ENCODE measurements at places on chromosomes 11 and 22.
A peak's percentile ranks its signal among the peaks of the same experiment; 100 is the strongest.

DNA sequence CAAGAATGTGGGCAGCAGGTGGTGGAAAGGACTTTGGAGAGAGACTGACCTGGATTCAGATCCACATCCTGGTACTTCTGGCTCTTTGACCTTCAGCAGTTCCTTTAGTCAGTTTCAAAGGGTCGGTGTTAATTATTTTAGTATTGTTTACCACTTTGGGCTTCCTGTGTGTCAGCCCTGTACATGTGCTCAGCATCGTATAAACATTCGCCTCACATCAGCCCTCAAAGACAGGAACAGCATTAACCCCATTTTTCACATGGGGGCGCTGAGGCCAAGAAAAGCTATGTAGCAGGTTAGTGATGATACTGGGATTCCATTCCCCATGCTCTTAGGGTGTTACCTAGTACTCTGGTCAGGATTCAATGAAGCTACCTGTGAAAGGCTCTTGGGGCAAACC lies 72.1 kb upstream of the YWHAH start:
- no peak for DNase-seq

DNA sequence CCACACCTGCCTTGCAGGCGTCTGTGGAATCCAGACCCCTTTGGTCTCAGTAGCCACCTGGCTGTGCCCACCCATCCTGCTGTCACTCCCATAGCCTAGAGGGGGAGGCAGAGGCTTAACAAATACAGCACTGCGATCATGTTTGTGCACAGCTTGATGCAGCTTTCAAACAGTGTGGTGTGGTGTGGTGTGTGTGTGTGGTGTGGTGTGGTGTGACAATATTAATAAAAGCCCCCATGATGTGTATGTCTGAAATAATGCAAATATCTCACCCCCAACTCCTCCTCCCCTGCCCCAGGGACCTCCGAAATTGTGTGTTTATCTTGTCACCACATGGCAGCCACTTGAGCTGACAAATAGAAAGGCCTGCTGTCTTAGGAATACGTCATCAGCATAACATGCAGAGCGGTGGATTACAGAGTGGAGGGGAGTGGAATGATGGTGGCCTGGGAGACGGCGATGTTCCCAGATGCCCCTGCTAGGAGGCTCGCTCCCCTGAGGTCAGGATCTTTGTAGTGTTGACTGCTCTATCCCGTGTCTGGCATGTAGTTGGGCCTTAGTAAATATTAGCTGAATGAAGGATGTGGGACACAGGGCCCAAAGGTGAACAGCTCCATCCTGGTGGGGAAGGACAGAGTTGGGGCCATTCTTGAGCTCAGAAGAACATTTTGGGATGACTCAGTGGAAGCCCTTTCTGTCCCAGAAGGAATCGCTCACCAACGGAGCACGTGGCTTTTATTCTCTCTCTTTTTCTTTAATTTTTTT lies 2.8 kb downstream of the PDXP start:
- DNase-seq: no peak

DNA sequence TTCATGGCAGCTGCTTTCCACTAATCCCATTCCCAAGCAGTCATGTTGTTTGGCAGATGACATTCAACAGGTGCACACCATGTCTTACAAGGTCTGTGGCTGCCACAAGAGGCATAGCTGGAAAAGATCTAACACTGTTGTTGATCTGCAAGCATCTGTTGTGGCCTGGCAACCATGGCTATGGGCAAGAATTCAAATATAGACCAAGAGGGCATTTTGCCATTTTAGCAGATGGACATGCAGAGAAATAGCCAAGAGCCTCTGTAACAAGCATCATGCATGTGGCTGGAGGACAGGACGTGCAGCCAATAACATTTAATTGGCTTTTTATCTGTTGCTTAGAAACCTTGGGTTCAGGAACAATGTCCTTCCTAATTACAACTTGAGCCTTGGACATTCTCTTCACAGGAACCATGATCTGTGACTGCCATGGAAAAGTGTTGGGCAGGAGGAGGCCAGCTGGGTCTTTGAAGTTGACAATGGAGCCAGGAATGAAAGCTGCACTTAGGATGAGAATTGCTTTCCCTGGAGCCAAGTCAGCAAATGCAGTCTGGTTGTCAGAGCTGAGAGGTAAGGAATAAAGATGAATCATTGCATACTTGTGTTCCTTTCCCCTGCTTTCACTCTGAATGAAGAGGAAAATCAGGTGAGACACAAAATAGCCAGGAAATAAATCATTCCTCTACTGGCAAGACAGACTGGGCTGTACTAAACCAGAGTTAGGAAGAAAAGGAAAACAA lies 113.6 kb upstream of the ANO5 start:
- no peak for DNase-seq

DNA sequence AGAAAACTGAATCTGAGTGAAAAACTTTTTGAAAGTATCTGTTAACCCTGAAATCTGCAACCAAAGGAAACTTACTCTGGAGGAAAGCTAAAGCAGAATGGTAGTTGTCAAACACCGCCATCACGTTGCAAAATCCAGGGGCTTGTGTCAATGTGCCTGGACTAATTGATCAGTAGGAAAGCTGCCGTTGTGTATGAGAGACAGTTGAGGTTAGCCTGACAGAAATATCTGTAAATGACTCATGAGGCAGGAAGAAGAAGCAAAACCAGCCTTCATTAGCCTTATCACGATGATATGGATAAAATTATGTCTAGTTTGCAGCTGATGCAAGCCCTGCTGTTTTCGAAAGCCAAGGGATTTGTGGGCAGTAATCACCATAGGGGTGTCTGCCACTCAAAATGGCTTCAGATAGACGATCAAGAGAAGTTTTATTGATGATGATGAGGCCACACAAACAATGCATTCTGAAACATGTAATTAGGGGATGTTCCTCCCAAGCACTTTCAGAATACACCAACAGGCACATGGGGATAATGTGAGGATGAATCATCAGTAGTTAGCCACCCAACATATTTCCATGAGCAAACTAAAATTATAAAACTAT lies 8.9 kb downstream of the SCGB1A1 start:
- DNase-seq: peak; percentile 7

- no peak for DNase-seq
These were observed 93.1 kb downstream of the CADM1 start for GRCh38 chr11:115411120-115411519.

Measured in activated T-helper 1 cell treated with anti-CD3 and anti-CD28 coated beads, Interleukin-12 subunit alpha, Interleukin-12 subunit beta, Interleukin-2, Interleukin-4 antibody, amounts not matched to agents 30 ng/mL and 10 ng/mL and 1 ng/mL, durations not matched to agents 14 hours and 24 hours and 36 hours (primary cell).